SHP77 treated with DMSO at 0.1 percent for 48 hours (cell line): ENCODE measurements at places on chromosomes 6 and 20.
A peak's percentile ranks its signal among the peaks of the same experiment; 100 is the strongest.

DNA sequence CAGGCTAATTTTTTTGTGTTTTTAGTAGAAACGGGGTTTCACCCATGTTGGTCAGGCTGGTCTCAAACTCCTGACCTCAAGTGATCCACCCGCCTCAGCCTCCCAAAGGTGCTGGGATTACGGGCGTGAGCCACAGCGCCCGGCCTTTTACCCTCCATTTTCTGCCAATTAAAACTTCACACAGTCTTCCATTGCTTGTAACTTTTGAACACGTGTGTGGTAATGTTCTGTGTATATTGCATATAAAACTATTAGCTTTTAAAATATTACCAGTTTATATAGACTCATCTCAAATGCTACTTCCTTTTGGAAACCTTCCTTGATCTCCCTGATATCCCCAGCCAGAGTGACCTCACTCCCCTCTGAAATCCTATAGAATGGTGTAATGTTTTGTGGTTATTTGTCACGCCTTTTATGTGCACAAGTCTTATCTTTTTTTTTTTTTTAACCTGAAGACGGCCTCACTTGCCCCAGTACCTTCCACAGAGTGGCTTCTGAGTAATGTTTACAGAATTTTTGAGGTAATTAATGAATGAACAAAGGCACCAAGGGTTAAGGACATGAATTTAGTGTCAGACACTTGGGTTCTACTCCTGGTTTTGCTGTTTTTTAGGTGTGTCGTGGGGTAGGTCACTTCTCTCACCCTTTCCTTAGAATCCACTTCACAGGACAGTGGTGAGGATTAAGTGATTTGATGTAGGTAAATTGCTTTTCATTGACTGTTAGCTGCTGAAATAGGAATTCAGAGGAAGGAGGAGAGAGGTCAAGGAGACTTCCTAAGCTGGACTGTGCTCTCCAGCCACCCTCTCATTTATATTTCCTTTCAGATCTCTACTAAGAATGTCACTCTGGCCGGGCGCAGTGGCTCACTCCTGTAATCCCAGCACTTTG, 11.2 kb upstream of the MMP24 start:
- no peak for DNase-seq

DNA sequence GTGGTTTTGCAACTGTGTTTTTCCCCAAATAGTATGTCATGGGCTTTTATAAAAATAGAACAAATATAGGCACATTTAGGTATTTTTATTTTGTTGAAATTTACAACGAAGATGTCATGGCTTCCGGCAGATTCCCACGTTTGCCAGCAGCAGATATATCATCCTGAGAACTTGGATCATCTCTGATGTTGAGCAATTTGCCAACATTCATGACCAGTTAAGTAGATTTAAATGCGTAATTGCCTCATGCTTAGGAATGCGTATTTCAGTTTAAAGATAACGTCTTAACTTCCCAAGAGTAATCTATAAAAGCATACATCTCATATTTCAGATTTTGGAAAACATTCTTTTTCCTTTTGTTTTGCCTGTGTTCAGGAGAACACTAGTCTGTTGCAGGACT, 457.8 kb downstream of the QKI start:
- DNase-seq = no peak

GRCh38 chr6:93416571-93417420, 2.6 kb downstream of the EPHA7 start:
- peak; percentile 79 for DNase-seq

DNA sequence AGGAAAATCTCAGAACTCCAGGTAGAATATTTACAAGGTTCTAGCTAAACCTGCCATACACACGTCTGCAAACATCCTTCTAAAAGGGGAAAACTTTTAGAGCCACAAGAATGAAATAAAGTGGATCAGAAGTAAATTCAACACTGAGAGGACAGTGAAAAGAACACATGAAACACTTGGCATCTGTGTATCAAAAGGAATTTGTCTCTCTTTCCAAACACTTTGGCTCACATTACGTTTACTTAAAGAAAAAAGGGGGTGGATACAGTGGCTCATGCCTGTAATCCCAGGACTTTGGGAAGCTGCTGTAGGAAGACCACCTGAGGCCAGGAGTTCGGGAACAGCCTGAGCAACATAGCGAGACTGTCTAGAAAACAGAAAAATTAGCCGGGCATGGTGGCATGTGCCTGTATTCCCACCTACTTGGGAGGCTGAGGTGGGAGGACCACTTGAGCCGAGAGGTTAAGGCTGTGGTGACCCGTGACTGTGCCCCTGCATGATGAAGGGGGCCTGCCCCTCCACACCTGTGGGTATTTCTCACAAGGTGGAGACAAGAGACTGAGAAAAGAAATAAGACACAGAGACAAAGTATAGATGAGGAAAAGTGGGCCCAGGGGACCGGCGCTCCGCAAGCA, 35.4 kb downstream of the NINL start:
- DNase-seq = no peak

- DNase-seq = no peak
These were observed 390.4 kb downstream of the SYNE1 start for GRCh38 chr6:152246554-152247337.

DNA sequence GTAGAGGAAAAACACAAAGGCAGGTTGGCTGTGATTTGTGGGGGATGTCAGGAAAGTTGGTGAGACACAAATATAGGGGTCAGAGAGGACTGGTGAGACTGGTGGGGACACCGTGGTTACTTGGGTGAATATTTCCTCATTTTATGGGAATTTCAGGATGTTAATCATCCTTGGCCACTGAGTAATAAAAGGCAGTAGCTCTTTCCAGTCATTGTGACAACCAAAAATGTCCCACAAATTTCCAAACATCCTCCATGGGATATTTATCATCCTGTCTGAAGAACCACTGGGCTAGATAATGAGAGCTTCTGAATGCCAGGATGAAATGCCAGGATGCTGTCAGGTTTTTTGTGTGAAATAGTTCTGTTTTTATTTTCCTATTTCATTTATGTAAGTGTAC, 374.1 kb downstream of the CD109 start:
- no peak for DNase-seq

DNA sequence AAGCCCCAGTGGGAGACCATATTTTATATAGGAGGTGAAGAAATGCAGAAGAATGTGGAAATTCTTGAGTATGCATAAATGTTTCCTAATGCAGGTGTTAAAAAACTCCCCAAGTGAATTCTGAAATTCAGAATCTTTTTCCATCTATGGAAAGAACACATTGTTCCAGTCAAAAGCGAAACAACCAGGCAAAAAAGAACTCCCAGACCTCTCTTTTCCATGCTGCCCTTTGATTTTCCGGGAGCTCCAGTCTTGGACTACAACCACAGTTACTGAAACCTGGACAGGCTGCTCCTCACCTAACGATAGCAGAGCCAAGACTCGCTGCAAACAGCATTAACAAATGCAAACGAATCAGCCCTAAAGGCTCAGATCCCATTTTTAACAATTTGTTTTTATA, 108.7 kb upstream of the CNKSR3 start:
- no peak for DNase-seq

DNA sequence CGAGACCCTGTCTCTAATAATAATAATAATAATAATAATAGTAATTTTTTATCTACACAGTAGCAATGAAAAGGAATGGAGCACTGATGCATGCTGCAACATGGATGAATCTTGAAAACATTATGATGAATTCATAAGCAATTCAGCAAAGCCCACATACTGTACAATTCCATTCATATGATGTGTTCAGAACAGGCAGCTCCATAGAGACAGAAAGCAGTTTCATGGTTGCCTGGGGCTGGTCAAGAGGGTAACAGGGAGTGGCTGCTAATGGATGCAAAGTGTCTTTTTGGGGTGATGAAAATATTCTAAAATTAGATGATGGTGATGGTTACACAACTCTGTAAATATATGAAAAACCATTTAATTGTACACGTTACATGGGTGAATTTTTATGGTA, 43.6 kb downstream of the SLC24A3 start:
- DNase-seq = no peak

- no peak for DNase-seq
These were observed at the start of gene BNIP5 for GRCh38 chr6:36336779-36337241. Gene BNIP5 (minus strand): TSS chr6:36336888. CDS start chr6:36330690, 6,198 bp downstream.

GRCh38 chr6:36355819-36356218, 19.1 kb upstream of the BNIP5 start:
- no peak for DNase-seq

DNA sequence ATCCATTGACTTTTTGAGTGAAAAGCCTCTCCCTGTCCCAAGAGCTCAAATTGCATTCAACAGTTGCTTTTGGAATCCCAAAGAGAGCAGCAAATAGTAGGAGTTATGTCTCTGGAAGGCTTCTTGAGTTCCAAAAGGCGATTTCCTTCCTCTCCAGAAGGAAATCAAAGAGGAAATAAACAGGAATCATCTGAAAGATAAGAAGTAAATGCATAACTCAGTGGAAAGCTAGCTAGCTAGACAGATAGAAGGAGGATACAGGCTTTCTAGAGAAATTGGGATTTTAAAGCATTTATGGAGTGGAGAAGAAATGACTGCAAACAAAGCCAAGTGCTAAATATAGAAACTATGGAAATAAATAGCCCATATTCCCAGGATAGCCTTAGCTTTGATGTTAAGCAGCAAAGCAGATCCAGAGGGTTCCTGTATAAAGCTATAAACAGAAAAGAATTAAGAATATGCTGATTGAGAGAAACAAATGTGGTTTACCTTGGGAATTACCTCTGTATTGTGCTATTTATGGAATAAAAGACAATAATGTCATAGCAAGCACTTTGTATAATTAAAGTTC, 214.7 kb downstream of the PLCB1 start:
- no peak for DNase-seq

DNA sequence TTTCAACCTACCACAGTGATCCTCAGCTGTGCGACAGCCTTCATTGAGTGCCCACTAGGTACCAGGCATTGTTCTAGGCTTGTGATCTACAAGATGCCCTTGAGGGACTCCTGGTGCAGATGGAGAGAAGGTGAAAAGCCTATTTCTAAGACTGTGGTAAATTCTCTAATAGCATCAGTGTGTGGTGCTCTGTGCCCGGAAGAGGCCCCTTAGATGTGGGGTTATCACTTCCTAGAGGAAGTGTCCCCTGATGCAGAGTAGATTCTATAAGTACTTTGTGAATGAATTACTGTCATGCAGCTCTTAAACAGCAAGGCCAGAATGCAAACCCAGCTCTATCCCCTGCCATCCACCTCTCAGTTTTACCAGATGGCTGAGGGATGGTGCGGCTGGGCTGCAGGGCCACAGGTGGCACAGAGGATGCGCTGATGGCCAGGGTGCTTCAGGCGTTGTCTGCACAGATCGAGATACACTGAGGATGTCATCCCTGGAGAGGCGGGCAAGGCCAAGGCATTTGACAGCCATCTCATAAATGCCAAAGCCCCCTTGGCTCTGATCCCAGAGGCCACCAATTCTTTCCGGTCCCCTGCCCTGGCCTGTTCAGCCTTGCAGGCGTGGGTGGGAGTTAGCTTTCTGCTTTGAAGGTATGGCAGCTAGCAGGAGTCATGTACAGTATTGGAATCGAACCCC, 96.7 kb downstream of the TOX2 start:
- peak; percentile 20 for DNase-seq

DNA sequence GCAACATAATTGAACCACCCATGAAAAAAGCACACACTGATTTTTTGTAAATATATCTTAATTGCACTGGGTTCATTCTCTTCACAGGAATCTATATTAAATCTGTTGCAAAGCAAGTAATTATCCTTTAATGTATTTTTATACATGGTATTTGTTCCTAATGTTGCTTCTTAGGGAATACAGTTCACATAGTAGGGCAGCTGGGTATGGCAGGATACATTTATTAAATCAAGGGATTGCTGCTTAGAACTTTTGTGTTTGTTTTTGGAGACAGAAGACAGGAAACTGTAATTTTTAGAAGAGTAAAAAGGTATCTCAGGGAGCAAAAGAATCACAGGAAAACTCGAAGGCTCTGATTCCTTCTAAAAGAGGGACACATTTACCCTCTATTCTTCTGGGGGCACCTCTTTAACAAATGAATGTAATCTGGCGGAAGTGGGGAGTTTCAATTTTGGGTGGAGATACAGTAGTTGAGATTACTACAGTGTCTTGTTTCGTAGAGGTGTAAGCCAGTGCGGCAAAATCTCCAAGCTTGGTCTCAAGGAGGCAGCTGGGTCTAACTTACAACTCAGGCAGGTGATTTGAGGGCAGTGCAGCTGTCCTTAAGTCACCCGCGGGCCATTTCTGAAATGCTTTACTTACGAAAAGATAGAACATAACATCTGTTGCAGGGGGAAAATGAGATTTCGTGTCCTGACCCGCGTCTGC, 812 bp upstream of the SMIM13 start:
- DNase-seq = no peak

- no peak for DNase-seq
These were observed 15.4 kb downstream of the FKBP1A start for GRCh38 chr20:1377341-1377871.

- DNase-seq = no peak
These were observed 477.4 kb upstream of the HTR1E start for GRCh38 chr6:86459978-86460377.

DNA sequence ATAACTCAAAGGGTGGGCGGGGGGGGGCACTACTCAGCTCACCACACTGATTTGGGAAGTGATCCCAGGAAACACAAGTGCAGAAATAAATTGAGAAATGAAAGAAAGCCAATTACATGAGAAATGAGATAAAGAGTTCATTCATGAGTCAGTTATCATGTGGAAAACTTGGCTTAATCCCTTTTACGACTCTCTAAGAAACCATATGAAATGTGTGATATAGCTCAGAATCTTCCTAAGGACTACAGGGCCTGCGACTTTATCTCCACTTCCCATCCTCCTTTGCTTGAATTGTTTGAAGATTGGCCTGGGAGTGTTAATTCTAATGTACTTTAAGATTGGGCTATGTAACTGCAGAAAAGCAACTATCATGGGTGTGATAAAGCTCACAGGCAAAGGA, 3.6 kb upstream of the BTN2A2 start:
- DNase-seq = no peak

DNA sequence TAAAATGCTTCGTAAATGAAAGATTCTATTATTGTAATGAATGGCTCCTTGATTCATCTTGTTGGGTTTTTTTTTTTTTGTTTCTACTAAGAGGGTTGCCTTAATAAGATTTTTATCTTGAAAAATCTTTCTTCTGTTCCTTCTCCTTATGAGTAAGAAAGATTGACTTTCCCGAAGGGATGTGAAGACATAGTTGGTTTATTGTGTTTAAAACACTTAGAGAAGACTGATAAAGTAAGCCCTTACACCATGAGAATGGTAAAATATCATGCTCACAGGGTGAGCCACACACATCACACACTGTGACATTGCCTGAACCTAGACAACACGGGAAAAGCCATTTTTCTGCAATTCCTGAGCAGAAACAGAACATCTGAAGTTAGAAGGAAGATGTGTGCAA, 317.2 kb upstream of the TCF21 start:
- DNase-seq = no peak

DNA sequence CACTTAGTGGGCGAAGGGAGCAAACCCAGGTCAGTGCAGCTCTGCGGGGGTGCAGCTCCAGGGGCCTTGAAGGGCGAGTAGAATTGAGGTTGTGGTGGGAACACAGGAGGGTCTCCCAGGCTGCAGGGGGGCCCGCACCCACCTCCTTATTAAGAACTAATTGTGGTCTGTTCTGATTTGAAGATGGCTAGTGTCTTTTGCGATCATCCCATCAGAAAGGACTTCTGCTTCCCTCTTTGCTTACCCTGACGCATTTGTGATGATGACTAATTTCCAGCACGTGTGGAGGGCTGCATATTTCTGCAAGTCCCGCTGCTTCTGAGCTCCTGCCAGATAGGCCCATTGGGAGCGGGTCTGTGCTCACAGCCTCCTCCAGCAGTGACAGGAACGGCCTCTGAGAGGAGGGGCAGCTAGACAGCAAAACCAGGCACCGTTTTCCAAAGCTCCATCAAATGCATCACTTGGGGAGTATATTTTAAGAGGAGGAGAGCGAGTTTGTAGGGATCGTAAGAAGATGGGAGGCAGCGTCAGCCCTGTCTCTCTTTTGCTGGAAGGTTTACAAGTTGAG, 268.9 kb downstream of the CDH4 start:
- DNase-seq = no peak
